ENCODE measurements at places on chromosomes 13 and 19.

GRCh38 chr13:49655906-49656305 is 27.6 kb downstream of the ARL11 start:
- no peaks in the 10 kb centered on the region for H3K4me1 ChIP-seq
- H3K4me3 ChIP-seq: no peak overlapping the region
- no peak for DNase-seq
- H3K27ac ChIP-seq: no peak overlapping the region
- no peaks in the 10 kb centered on the region for H3K27me3 ChIP-seq

- H3K27ac ChIP-seq: no peak overlapping the region
- no peak overlapping the region for H3K4me3 ChIP-seq
Observed at GRCh38 chr19:3111586-3112247, 17.6 kb downstream of the GNA11 start.

- DNase-seq: no peak
- H3K36me3 ChIP-seq: no peaks in the 10 kb centered on the region
- no peak overlapping the region for H3K4me3 ChIP-seq
- H3K4me1 ChIP-seq: no peaks in the 10 kb centered on the region
- H3K27ac ChIP-seq: no peak overlapping the region
- no peaks in the 10 kb centered on the region for H3K27me3 ChIP-seq
Observed at GRCh38 chr13:91621963-91622362, 223.5 kb downstream of the GPC5 start.

DNA sequence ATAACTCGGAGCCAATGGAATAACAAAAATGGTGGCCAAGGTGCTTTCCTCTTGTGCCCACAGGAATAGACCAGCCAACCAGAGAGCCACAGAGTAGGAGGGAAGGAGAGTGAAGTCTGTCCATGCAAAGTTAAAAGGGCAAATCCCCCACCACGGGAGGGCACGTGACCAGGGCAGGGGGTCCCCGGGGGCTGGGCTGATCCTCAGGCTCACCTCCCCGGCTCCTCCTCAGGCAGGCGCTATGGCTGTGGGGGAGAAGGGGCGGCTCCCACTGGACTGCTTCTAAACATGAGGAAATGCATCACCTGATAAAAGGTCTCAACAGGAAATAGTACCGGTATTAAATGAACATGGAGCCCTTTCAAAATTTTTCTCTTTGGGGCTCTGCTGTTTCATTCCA is 73.2 kb upstream of the SLC15A1 start:
- no peak for DNase-seq
- no peaks in the 10 kb centered on the region for H3K27me3 ChIP-seq
- H3K4me3 ChIP-seq: no peak overlapping the region
- no peak overlapping the region for H3K27ac ChIP-seq
- H3K4me1 ChIP-seq: peaks cover 12% of the 10 kb centered on the region

DNA sequence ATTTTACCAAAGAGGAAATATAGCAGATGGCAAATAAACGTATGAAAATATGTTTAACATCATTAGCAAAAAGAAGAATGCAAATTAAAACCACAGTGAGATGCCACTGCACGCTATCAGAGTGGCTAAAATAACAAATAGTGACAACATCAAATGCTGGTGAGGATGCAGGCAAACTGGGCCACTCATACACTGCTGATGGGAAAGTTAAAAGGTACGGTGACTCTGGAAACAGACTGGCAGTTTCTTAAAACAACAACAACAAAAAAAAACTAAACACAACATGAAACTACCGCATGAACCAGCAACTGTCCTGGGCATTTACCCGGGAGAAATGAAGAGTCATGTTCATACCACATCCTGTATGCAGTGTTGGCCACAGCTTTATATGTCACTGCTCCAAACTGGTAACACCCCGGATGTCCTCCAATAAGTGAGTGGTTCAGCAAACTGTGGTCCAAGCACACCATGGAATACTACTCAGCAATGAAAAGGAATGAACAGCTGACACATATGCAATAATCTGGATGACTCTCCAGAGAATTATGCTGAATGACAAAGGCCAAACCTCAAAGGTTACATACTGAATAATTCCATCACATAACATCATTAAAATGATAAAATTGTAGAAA is 22.3 kb downstream of the EPS15L1 start:
- no peaks in the 10 kb centered on the region for H3K27me3 ChIP-seq
- peaks cover 59% of the 10 kb centered on the region for H3K4me1 ChIP-seq
- DNase-seq: no peak
- H3K36me3 ChIP-seq: peaks cover 15% of the 10 kb centered on the region
- peak overlapping the region; percentile 89 for H3K27ac ChIP-seq

DNA sequence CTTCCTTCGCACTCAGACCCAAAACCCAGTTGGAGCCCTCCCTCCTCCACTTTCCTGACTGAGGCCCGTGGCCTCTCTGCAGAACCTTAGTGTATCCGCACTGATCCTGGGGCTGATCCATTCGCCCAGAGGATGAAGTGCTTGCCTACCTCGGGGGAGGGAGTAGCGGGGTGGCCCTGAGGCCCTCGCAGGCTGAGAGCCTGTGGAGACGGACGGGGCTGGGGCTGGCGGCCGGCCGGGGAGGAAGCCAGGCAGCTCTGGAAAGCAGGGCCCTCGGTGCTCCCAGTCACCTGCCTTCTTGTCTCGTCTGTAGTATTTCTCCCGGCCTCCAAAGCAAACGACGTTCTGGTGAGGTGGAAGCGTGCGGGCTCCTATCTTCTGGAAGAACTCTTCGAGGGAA is 1.3 kb downstream of the PROZ start:
- no peak overlapping the region for H3K4me3 ChIP-seq
- no peaks in the 10 kb centered on the region for H3K36me3 ChIP-seq
- peaks cover 6% of the 10 kb centered on the region for H3K27me3 ChIP-seq
- DNase-seq: no peak
- H3K4me1 ChIP-seq: peaks cover 22% of the 10 kb centered on the region
- no peak overlapping the region for H3K27ac ChIP-seq

DNA sequence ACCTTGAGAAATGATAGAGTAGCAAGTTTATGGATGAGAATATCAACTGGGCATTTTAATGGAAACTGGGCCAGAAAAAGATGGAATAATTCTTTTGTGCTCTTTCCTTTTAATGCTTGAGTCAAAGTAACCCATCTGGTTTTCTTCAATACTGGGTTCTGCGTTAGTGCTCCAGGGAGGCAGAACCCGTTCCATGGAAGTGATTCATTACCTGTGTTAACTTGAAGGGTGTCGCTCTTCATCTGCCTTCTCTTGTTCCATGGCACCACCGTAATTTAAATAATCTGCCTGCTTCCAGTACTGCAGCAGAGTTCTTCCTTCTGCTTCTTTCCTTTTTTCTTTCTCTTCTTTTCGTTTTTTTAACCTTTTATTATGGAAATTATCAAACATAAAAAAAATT is 14.7 kb upstream of the USP12 start:
- H3K4me3 ChIP-seq: no peak overlapping the region
- H3K4me1 ChIP-seq: no peaks in the 10 kb centered on the region
- no peaks in the 10 kb centered on the region for H3K36me3 ChIP-seq

- no peaks in the 10 kb centered on the region for H3K27me3 ChIP-seq
- no peak for DNase-seq
- H3K27ac ChIP-seq: no peak overlapping the region
- peaks cover 45% of the 10 kb centered on the region for H3K36me3 ChIP-seq
- peaks cover 13% of the 10 kb centered on the region for H3K4me1 ChIP-seq
Observed at GRCh38 chr13:41597348-41598041, 140.1 kb downstream of the RGCC start.

DNA sequence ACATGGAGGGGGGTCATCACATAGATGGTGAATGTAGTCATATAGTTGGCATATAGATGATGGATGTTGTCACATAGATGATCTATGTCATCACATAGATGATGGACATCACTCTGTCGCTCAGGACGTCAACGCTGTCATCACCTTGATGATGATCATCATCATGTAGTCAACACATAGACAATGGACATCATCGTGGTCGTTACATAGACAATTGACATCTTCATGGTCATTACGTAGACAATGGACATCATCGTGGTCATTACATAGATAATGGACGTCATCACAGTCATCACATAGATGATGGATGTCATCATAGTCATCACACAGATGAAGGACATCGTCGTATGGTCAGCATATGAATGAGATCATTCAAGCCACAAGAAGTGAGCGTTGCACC is 28.6 kb upstream of the SLC15A1 start:
- no peaks in the 10 kb centered on the region for H3K4me1 ChIP-seq
- no peaks in the 10 kb centered on the region for H3K36me3 ChIP-seq
- no peak overlapping the region for H3K4me3 ChIP-seq
- H3K27me3 ChIP-seq: peaks cover 20% of the 10 kb centered on the region
- H3K27ac ChIP-seq: no peak overlapping the region
- DNase-seq: no peak

GRCh38 chr13:114259974-114260373 is 21.4 kb upstream of the UPF3A start:
- H3K4me3 ChIP-seq: no peak overlapping the region
- H3K27ac ChIP-seq: peak overlapping the region; percentile 76
- H3K36me3 ChIP-seq: peaks cover 97% of the 10 kb centered on the region
- H3K27me3 ChIP-seq: no peaks in the 10 kb centered on the region
- no peak for DNase-seq
- peaks cover 45% of the 10 kb centered on the region for H3K4me1 ChIP-seq

- H3K27me3 ChIP-seq: no peaks in the 10 kb centered on the region
- no peak overlapping the region for H3K4me3 ChIP-seq
- H3K4me1 ChIP-seq: peaks cover 98% of the 10 kb centered on the region
- peak overlapping the region; percentile 88 for H3K27ac ChIP-seq
Observed at GRCh38 chr19:15291548-15292021, 40.8 kb downstream of the BRD4 start.

GRCh38 chr19:12733369-12734214 is 892 bp downstream of the TRIR start:
- H3K4me1 ChIP-seq: peaks cover 49% of the 10 kb centered on the region
- peak; percentile 58 for DNase-seq
- H3K27me3 ChIP-seq: no peaks in the 10 kb centered on the region
- peak overlapping the region; percentile 96 for H3K4me3 ChIP-seq

DNA sequence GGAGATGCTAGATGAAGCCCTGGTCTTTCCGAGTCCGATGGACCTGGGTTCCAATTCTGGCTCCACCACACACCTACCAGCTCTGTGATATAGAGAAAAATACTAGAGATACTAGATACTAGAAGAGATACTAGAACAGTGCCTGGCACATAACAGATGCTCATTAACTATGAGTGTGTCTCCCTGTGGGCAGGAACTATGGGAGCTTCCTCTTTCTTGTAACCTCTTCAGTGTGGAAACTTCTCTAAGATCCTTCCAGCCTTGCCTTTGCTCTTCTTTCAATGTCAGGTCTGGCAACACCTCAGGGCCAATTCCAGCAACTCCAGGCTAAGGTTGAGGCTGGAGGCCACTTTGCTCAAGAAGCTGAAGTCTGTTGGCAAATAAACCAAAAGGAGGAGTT is 143.9 kb downstream of the KATNAL1 start:
- peaks cover 22% of the 10 kb centered on the region for H3K4me1 ChIP-seq
- no peaks in the 10 kb centered on the region for H3K36me3 ChIP-seq
- H3K4me3 ChIP-seq: no peak overlapping the region
- H3K27ac ChIP-seq: no peak overlapping the region
- H3K27me3 ChIP-seq: no peaks in the 10 kb centered on the region
- DNase-seq: no peak

GRCh38 chr13:39401046-39401705 is 201.8 kb downstream of the LHFPL6 start:
- peaks cover 6% of the 10 kb centered on the region for H3K27me3 ChIP-seq
- no peaks in the 10 kb centered on the region for H3K36me3 ChIP-seq
- H3K4me3 ChIP-seq: no peak overlapping the region
- no peaks in the 10 kb centered on the region for H3K4me1 ChIP-seq
- DNase-seq: no peak

GRCh38 chr19:53554804-53555203 is 16.9 kb downstream of the ZNF331 start:
- peak overlapping the region; percentile 89 for H3K4me3 ChIP-seq
- no peak for DNase-seq
- peak overlapping the region; percentile 98 for H3K27ac ChIP-seq
- H3K27me3 ChIP-seq: no peaks in the 10 kb centered on the region

GRCh38 chr19:44847144-44848035 is 1.3 kb downstream of the NECTIN2 start:
- H3K36me3 ChIP-seq: no peaks in the 10 kb centered on the region
- H3K27ac ChIP-seq: peak overlapping the region; percentile 3
- peaks cover 22% of the 10 kb centered on the region for H3K4me1 ChIP-seq
- no peak for DNase-seq

GRCh38 chr13:83941701-83942335 is 59.5 kb upstream of the SLITRK1 start:
- H3K36me3 ChIP-seq: no peaks in the 10 kb centered on the region
- no peaks in the 10 kb centered on the region for H3K4me1 ChIP-seq
- no peak for DNase-seq

DNA sequence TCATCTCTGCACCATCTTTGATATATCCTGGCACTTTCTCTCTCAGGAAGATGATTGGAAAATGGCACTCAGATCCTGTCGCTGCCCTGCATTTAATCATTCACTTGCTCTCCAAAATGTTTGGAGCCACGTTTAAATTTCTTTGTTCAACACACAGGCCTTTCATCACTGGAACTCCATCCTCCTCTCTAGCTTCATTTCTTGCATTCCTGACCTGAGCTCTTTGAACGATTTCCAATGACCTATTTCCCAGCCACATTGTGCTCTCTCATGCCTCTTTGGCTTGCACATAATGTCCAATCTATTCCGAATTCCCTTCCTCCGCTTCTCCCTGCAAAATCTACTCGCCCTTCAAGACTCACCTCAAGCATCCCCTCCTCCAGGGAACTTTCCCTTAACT is 287.4 kb upstream of the NBEA start:
- H3K4me1 ChIP-seq: no peaks in the 10 kb centered on the region
- H3K4me3 ChIP-seq: no peak overlapping the region
- no peak for DNase-seq

- DNase-seq: no peak
- H3K36me3 ChIP-seq: no peaks in the 10 kb centered on the region
- H3K27ac ChIP-seq: no peak overlapping the region
- no peak overlapping the region for H3K4me3 ChIP-seq
- no peaks in the 10 kb centered on the region for H3K27me3 ChIP-seq
Observed at GRCh38 chr19:42465827-42466280, 23.1 kb upstream of the CXCL17 start.

- peaks cover 56% of the 10 kb centered on the region for H3K4me1 ChIP-seq
- no peak for DNase-seq
- peaks cover 90% of the 10 kb centered on the region for H3K36me3 ChIP-seq
Observed at GRCh38 chr19:17105556-17105955, 30.0 kb downstream of the MYO9B start.

DNA sequence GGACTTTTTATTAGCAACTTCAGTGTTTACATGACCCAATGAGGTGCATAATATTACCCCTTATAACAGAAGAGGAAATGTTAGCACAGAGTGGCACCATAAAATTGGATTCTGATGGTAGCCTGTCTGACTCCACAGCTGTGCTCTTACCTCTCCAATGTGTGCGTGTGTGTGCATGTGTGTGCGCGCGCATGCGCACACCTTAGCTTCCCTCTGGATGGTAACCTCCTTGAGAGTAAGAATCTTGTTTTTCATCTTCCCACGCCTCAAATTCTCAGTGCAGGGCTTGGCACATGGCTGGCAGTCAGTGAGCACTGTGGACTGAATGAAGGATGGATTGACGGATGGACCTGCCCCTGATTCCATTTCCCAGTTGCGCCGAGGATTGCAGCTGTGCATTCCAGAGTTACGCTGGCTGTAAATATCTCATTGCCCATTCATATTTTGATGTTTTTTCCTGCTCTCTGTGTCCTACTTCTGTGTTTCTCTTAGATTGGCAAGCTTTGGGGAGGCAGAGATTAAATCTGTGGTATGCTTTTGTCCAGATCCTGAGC is 99.2 kb upstream of the WASF3 start:
- no peak for DNase-seq
- no peaks in the 10 kb centered on the region for H3K4me1 ChIP-seq
- no peak overlapping the region for H3K27ac ChIP-seq
- no peak overlapping the region for H3K4me3 ChIP-seq

GRCh38 chr19:15551293-15552004 is 43.1 kb downstream of the CYP4F22 start:
- no peaks in the 10 kb centered on the region for H3K36me3 ChIP-seq
- H3K27ac ChIP-seq: peak overlapping the region; percentile 29
- peaks cover 31% of the 10 kb centered on the region for H3K4me1 ChIP-seq
- no peaks in the 10 kb centered on the region for H3K27me3 ChIP-seq
